K562 (cell line): ENCODE measurements at places on chromosomes 11 and 22. TPM values are rescaled to one million over a fixed set of nuclear protein-coding genes. Genes with fewer than 3 reads are reported as not detected.
A peak's percentile ranks its signal among the peaks of the same experiment; 100 is the strongest.

DNA sequence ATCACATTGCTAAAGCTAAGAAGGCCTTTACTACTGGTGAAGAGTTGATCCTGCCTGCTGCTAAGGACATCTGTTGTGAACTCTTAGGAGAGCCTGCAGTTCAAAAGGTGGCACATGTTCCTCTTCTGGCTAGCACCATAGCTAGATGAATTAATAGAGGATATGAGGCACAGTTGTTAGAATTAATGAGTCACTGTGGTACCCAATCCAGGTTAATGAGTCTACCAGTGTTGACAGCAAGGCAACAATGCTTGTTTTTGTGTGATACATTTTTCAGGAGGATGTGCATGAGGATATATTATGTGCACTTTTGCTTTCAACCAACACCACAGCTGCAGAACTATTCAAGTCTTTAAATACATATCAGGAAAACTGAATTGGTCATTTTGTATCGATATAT lies 12.0 kb downstream of the C11orf58 start:
- H3K27me3 ChIP-seq: no peaks in the 10 kb centered on the region
- H3K36me3 ChIP-seq: peaks cover 96% of the 10 kb centered on the region
- no peak for DNase-seq
- H3K4me3 ChIP-seq: no peak overlapping the region
- H3K27ac ChIP-seq: no peak overlapping the region

OR6A2 gene
- total RNA-seq: 0.34 and 0.35 TPM in 2 replicates

HARBI1 gene
- total RNA-seq: 5.5 and 5.8 TPM in 2 replicates

OR8D4 gene
- total RNA-seq: not detected in 2 replicates

DNA sequence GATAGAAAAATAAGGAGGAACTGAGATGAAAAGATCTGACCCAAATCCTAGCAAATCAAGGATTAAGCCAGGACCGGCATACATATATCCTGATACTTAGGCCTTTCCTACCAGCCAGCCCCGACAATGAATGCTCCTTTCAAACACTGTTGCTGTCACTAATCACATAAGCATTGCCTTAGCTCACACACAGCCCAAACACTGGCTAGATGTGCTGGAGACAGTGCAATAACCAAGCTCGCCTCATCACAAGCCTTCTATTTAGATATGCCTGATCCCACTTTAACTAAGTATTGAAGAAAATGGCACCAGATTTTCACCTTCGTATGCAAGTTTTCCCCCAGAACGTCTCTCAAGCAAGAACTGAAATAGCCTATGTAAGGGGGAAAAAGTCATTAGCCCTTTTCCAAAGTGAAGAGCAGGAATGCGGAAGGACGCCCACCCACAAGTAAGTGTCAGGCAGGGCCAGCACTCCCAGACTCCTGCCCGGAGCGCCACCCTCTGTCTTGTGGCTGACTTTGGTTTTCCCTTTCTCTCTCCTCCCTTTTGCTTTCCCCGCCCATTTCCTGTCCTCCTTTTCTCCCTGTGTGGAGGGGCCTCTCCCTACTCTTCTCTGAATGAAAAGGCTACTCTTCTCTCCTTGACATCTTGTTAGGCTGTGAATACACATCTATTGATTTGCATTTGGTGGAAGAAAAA lies 8.9 kb upstream of the OPCML start:
- no peak overlapping the region for H3K4me3 ChIP-seq
- no peaks in the 10 kb centered on the region for H3K36me3 ChIP-seq
- no peaks in the 10 kb centered on the region for H3K27me3 ChIP-seq
- H3K27ac ChIP-seq: no peak overlapping the region
- DNase-seq: no peak
- H3K4me1 ChIP-seq: no peaks in the 10 kb centered on the region

GRCh38 chr11:120465921-120466534 lies 45.5 kb upstream of the GRIK4 start:
- peaks cover 82% of the 10 kb centered on the region for H3K36me3 ChIP-seq
- no peak overlapping the region for H3K4me3 ChIP-seq
- no peaks in the 10 kb centered on the region for H3K27me3 ChIP-seq
- no peak for DNase-seq
- H3K27ac ChIP-seq: no peak overlapping the region

DNA sequence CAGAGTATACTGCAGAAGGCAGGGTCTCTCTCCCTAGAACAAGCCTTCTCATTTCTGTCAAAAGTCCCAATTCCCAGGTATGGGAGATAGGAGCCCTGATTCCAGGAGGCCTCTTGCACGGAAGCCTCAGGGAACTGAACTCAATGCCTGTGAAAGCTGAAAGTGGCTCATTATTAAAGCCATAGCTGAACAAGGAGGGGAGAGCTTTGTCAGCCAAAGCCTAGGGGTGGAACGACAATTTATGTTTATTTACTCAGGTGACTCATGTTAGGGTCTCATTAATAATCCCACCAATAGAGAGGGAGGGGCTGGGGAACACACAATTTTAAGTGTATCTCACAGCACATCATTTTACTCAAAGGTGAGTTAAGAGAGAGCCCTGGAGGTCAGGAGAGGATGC lies 44.9 kb downstream of the DSCAML1 start:
- no peak overlapping the region for H3K27ac ChIP-seq
- no peaks in the 10 kb centered on the region for H3K4me1 ChIP-seq
- H3K36me3 ChIP-seq: no peaks in the 10 kb centered on the region
- peaks cover 77% of the 10 kb centered on the region for H3K27me3 ChIP-seq
- no peak overlapping the region for H3K4me3 ChIP-seq

KDM4E gene
- not detected in 2 replicates for total RNA-seq

- no peak overlapping the region for H3K27ac ChIP-seq
- no peaks in the 10 kb centered on the region for H3K4me1 ChIP-seq
- no peaks in the 10 kb centered on the region for H3K36me3 ChIP-seq
- H3K4me3 ChIP-seq: no peak overlapping the region
Observed at GRCh38 chr22:33129621-33130020, 71.4 kb upstream of the SYN3 start.

DNA sequence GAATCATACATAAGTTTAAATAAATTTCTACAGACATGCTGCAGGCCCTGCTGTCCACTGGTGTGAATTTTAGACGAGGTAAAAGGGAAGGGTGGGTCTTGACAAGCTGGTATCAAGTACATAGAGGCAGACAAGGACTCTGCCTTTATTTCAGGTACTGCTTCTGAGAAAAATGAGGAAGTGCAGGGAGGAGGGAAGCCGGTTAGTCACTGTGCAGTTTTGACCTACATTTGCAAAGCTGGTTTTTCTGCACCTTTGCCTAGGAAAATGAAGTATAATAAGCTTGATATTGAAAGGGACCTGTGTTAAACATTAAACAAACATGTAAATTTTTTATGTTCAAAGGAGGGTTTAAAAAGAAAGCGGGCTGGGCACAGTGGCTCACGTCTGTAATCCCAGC lies 24.6 kb downstream of the TMEM45B start:
- no peaks in the 10 kb centered on the region for H3K36me3 ChIP-seq
- no peak for DNase-seq
- no peak overlapping the region for H3K4me3 ChIP-seq
- H3K27me3 ChIP-seq: no peaks in the 10 kb centered on the region; the same call in 2 of the 3 replicates
- H3K4me1 ChIP-seq: no peaks in the 10 kb centered on the region

DNA sequence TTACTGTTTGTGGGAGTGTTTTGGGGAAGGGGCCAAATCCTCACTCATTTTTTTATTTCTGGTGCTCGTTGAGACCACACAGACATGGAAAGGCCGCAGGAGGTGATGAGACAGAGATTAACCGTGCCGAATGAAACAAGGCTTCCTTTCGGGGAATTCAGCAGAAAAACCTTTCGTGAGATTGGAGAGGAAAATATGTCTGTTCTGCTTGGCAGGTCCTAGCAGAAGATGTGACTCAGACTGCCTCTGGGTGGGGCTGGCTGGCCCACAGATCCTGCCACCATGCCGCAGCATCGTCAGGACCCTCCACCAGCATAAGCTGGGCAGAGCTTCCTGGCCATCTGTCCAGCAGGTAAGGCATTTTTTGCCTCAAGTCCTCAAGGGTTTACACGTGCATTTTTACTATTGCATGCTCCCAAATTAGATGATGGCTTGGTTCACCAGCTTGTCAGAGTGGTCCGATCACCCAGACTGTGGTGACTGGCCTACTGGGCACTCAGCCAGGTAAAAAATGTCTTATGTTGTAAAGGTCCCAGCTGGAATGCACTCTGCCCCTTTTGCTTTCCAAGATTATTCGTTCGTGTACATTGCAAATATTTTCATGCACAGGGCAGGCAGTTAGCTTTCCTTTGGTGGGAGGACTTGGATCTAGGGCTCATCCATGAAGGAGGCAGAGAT lies 1.5 kb downstream of the DDB2 start:
- peaks cover 20% of the 10 kb centered on the region for H3K4me1 ChIP-seq
- H3K27ac ChIP-seq: peak overlapping the region; percentile 93; the same call in 2 of the 3 replicates
- DNase-seq: peak; percentile 38
- H3K27me3 ChIP-seq: no peaks in the 10 kb centered on the region

- DNase-seq: no peak
- H3K27me3 ChIP-seq: peaks cover 28% of the 10 kb centered on the region; the same call in 1 of the 2 replicates
- H3K36me3 ChIP-seq: no peaks in the 10 kb centered on the region
- H3K4me3 ChIP-seq: no peak overlapping the region
- no peaks in the 10 kb centered on the region for H3K4me1 ChIP-seq
Observed at GRCh38 chr22:24845041-24845898, 39.3 kb downstream of the SGSM1 start.

- no peaks in the 10 kb centered on the region for H3K27me3 ChIP-seq
- H3K36me3 ChIP-seq: no peaks in the 10 kb centered on the region
- H3K27ac ChIP-seq: no peak overlapping the region
- DNase-seq: peak; percentile 13
- H3K4me1 ChIP-seq: peaks cover 11% of the 10 kb centered on the region; the same call in 1 of the 2 replicates
Observed at GRCh38 chr11:67345920-67346819, 7.2 kb downstream of the POLD4 start.

DNA sequence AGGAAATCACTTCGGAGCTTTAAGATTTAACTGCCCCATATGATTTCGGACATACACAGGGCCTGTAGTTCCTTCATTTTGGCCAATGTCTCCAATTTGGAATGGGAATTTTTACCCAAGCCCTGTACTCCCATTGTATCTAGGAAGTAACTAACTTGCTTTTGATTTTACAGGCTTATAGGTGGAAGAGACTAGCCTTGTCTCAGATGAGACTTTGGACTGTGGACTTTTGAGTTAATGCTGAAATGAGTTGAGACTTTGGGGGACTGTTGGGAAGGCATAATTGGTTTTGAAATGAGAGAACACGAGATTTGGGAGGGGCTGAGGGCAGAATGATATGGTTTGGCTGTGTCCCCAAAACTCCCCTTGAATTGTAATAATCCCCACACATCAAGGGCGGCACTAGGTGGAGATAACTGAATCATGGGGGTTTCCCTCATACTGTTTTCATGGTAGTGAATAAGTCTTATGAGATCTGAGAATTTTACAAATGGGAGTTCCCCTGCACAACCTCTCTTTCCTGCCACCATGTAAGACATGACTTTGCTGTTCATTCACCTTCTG lies 130.5 kb downstream of the LARGE1 start:
- H3K4me3 ChIP-seq: no peak overlapping the region
- no peaks in the 10 kb centered on the region for H3K4me1 ChIP-seq
- H3K27me3 ChIP-seq: no peaks in the 10 kb centered on the region
- no peak overlapping the region for H3K27ac ChIP-seq
- H3K36me3 ChIP-seq: no peaks in the 10 kb centered on the region
- no peak for DNase-seq

DNA sequence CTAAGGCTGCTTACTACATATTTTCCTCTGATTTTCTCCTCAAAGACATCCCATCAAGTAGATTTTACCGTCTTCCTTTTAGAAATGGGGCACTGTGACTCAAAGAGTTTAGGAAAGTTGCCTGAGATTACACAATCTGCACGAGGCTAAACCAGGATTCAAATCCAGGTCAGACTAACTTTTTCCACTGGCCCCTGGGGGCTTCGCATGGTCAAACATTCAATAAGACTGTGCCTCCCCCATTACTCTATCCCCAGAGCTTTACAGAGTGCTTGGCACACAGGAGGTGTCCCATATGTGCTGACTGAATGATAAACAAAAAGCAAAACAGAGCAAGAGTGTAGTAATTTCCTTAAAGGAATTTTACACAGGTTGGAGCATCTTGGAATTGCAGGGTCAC lies 118.1 kb upstream of the TEAD1 start:
- no peaks in the 10 kb centered on the region for H3K36me3 ChIP-seq
- no peak overlapping the region for H3K4me3 ChIP-seq
- no peak overlapping the region for H3K27ac ChIP-seq
- no peak for DNase-seq
- H3K27me3 ChIP-seq: peaks cover 8% of the 10 kb centered on the region

- peaks cover 19% of the 10 kb centered on the region for H3K4me1 ChIP-seq
- no peaks in the 10 kb centered on the region for H3K27me3 ChIP-seq
- H3K27ac ChIP-seq: no peak overlapping the region
- H3K4me3 ChIP-seq: no peak overlapping the region
- peaks cover 11% of the 10 kb centered on the region for H3K36me3 ChIP-seq
- no peak for DNase-seq
Observed at GRCh38 chr11:3809624-3809928, 1.2 kb downstream of the PGAP2 start.

- H3K36me3 ChIP-seq: no peaks in the 10 kb centered on the region
- no peak overlapping the region for H3K4me3 ChIP-seq
- DNase-seq: no peak
- no peaks in the 10 kb centered on the region for H3K4me1 ChIP-seq
Observed at GRCh38 chr11:115146425-115146824, 357.8 kb downstream of the CADM1 start.

DNA sequence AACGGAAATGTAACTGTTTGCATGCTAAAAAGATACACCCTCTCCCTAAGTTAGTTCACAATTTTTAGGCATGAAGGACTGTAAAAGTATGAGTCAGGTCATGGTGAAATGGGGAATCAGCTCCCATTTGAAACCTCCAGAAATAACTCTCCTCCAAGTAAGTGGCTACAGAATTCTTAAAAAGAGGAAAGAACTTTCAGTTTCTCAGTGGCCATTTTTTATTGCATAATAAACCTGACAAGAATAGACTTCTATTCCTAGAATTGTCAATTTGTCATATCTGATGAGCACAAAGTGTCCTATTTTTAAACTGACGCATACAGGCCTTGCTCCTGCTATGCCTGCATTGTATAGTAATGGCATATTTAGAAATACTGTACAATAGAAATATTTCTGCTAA lies 612.2 kb downstream of the CNTN5 start:
- DNase-seq: no peak
- H3K27ac ChIP-seq: no peak overlapping the region
- no peaks in the 10 kb centered on the region for H3K36me3 ChIP-seq
- no peak overlapping the region for H3K4me3 ChIP-seq
- H3K27me3 ChIP-seq: no peaks in the 10 kb centered on the region

DNA sequence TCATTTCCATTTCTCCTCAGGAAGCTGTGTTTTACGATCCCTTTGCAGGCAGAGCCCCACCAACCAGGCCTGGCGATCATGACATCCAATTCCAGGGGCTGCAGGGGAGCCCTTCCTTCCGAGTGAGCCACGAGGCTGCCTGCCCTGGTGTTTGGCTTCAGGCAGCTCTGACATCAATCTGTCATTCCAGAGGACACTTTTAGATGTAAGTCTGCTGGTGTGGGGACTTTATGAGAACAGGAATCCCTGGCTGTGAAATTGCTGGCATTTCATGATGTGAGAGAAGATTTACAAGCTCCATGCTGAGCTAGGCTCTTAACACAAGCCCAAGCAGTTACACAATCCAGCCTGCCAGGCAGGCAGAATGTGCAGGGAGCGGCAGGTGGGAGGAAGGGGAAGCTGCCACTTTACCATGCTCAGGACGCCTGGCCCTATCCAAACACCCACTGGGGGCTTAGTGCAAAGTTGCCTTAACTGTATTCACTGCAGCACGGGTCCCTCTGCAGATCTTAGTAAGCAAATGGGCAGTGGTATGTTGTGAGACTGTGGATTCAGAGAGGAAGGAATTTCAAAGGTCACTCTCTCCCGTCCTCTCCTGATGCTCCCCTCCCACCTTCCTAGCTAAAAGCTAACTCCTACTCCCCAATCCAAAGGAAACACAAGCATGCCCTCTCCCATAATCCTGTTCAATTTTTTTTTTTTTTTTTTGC lies 43.4 kb upstream of the MICAL2 start:
- no peak overlapping the region for H3K27ac ChIP-seq
- no peaks in the 10 kb centered on the region for H3K36me3 ChIP-seq
